ENCODE measurements at places on chromosomes 3 and 15. TPM values are rescaled to one million over a fixed set of nuclear protein-coding genes. Genes with fewer than 3 reads are reported as not detected.

- H3K27me3 ChIP-seq: peaks cover 18% of the 10 kb centered on the region
- H3K4me3 ChIP-seq: no peak overlapping the region
- no peaks in the 10 kb centered on the region for H3K36me3 ChIP-seq
- H3K4me1 ChIP-seq: no peaks in the 10 kb centered on the region
- no peak overlapping the region for H3K27ac ChIP-seq
These were observed 20.2 kb upstream of the TMEM41A start for GRCh38 chr3:185519021-185519420.

TMEM207 gene
- total RNA-seq: not detected

LRRN1 gene
- not detected for total RNA-seq

GRCh38 chr15:33677238-33677830, 291.0 kb upstream of the CHRM5 start:
- no peaks in the 10 kb centered on the region for H3K36me3 ChIP-seq
- no peak overlapping the region for H3K4me3 ChIP-seq

DNA sequence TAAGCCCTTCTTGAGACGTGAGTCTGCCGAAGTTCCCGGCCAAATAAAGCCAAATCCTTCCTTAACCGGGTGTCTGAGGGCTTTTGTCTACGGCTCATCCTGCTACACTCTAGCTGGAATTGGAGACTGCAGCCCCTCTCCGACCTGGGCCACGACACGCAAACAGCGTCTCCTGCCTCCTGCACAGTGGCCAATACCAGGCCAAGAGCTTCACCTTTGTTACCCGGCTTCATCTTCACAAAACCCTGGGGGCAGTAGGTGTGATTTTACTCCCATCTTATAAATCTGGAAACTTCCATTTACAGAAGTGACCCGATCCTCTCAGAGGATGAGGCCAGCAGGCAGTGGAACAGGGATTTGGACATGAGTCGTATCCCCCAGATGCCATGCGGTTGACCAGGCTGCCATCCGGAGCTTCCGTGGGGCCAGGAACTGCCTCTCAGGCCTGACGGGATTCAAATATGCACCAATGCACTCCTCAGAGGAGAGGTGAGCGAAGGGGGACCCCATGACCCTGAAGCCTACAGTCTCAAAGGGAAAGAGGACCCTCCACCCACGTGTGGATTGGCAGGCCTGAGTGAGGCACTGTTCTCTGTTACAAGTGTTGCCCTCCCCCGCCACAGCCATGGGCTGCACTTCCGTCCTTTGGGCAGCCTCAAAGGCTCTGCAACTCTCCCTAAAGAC, 53.2 kb upstream of the KLF13 start:
- no peaks in the 10 kb centered on the region for H3K4me1 ChIP-seq
- no peak for DNase-seq
- H3K4me3 ChIP-seq: no peak overlapping the region
- H3K27me3 ChIP-seq: peaks cover 9% of the 10 kb centered on the region

FAM81A gene
- 0.08 TPM for total RNA-seq

GRCh38 chr3:172102123-172102882, 62.9 kb downstream of the FNDC3B start:
- peaks cover 86% of the 10 kb centered on the region for H3K4me1 ChIP-seq
- DNase-seq: no peak
- H3K36me3 ChIP-seq: peaks cover 24% of the 10 kb centered on the region

DNA sequence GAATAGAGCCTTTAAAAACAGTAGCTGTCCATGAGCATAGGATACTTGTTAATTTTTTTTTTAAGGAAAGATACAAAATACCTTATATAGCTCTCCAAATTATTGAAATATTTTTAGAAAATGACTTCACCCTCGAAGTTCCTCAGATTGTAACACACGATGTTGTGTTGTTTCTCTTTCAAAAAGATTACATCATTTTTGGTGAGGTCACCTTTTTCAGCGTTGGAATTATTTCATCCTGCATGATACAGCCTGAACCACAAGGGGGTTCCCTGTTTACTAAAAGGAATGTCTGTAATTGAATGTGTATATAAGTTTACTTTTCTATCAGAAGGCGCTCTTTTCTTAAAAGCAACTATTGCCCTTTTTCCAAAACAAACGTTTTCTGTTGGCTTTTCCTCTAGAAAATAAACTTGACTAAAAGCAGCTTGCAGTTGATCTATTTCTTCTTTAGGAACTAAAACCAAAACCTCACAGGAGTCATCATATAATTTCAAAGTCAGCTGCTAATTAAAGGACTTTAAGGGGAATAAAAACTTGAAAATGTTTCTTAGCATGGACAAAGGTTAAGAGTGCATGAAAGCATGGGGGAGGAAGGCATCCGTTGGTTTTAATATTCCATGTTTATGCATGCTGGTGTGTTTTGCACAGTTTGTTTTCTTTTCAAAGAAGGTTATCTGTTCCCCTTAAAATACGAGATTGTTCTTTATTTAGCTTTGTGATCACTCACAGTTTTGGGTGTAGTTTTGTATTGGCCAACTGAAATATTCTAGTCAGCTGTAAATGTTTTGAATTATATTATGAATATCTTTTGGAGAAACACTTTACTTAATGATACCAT, 29.4 kb downstream of the LYSMD4 start:
- H3K4me1 ChIP-seq: peaks cover 45% of the 10 kb centered on the region
- DNase-seq: peak; percentile 88
- peak overlapping the region; percentile 52 for H3K27ac ChIP-seq
- no peaks in the 10 kb centered on the region for H3K27me3 ChIP-seq
- H3K36me3 ChIP-seq: no peaks in the 10 kb centered on the region

DNA sequence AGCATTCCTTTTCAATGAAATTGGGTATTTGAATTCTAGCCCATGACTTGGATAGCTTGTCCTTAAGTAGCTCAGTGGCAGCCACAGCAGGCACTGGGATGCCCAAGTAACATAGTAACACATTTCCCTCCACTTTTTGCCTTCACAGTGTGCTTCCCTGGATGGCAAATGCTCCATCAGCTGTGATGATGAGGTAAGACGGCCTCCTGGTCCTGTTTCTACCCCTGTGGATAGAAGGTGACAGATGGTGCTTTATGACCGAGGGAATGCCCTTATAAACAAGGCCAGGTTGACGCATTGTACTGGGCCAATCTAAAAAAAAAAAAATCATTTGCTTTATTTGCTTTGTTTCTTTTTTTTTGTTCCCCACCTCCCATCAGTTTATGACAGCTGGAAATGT, 41.8 kb upstream of the LRTM1 start:
- no peak for DNase-seq
- no peak overlapping the region for H3K4me3 ChIP-seq
- H3K4me1 ChIP-seq: peaks cover 68% of the 10 kb centered on the region
- peak overlapping the region; percentile 69 for H3K27ac ChIP-seq

DNA sequence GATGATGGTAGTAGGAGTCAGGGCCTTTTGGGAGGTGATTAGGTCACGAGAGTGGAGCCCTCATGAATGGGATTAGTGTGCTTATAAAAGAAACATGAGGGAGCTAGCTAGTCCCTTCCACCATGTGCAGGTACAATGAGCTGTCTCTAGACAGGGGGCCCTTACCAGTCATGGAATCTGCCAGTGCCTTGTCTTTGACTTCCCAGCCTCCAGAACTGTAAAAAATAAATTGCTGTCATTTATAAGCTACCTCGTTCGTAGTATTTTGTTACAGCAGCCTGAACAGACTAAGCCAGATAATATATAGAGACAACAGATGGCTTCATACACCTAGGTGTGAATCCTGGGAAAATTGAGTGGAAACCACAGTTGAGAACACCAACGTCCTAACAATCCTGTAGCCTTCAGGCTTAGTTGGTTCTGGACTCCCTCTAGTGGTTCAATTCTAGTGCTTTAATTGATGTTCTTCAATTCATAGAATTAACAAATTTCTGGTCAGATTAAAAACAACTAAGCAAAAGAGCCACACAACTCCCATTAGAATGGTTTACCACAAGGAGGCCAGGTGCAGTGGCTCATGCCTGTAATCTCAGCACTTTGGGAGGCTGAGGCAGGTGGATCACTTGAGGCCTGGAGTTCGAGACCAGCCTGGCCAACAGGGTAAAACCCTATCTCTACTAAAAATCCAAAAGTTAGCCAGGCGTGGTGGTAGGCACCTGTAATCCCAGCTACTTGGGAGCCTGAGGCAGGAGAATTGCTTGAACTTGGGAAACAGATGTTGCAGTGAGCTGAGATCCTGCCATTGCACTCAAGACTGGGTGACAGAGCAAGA, 21.3 kb upstream of the GATM start:
- peak; percentile 68 for DNase-seq
- H3K27ac ChIP-seq: no peak overlapping the region
- peaks cover 11% of the 10 kb centered on the region for H3K27me3 ChIP-seq
- no peaks in the 10 kb centered on the region for H3K36me3 ChIP-seq
- no peak overlapping the region for H3K4me3 ChIP-seq

GRCh38 chr3:127672429-127673190, at the start of gene ABTB1:
Gene ABTB1 (plus strand): TSS chr3:127672952. CDS start chr3:127673026, 74 bp downstream.
- peak within 1 kb of the TSS; percentile 91 for H3K27ac ChIP-seq
- H3K27me3 ChIP-seq: peaks cover 3% of the 10 kb centered on the region
- H3K4me1 ChIP-seq: peaks cover 17% of the 10 kb centered on the region
- DNase-seq: peak; percentile 54

GRCh38 chr3:117837391-117837790, 1127.8 kb downstream of the TUSC7 start:
- no peaks in the 10 kb centered on the region for H3K36me3 ChIP-seq
- no peaks in the 10 kb centered on the region for H3K27me3 ChIP-seq
- no peak overlapping the region for H3K27ac ChIP-seq
- DNase-seq: no peak
- no peaks in the 10 kb centered on the region for H3K4me1 ChIP-seq
- H3K4me3 ChIP-seq: no peak overlapping the region

GRCh38 chr15:56805466-56806147, 72.3 kb upstream of the ZNF280D start:
- H3K27me3 ChIP-seq: peaks cover 7% of the 10 kb centered on the region
- H3K4me3 ChIP-seq: peak overlapping the region; percentile 77
- H3K4me1 ChIP-seq: peaks cover 16% of the 10 kb centered on the region
- H3K27ac ChIP-seq: peak overlapping the region; percentile 37

- no peaks in the 10 kb centered on the region for H3K36me3 ChIP-seq
- H3K27ac ChIP-seq: peak overlapping the region; percentile 31
- peak; percentile 84 for DNase-seq
- H3K27me3 ChIP-seq: no peaks in the 10 kb centered on the region
These were observed 46.2 kb downstream of the TBL1XR1 start for GRCh38 chr3:177150970-177151627.

SPATA12 gene
- not detected for total RNA-seq

GRCh38 chr3:59820352-59820934, 770.6 kb upstream of the CFAP20DC start:
- peak; percentile 34 for DNase-seq
- H3K4me3 ChIP-seq: no peak overlapping the region
- H3K27me3 ChIP-seq: no peaks in the 10 kb centered on the region
- H3K4me1 ChIP-seq: peaks cover 47% of the 10 kb centered on the region
- no peaks in the 10 kb centered on the region for H3K36me3 ChIP-seq
- no peak overlapping the region for H3K27ac ChIP-seq

GRCh38 chr3:47291158-47291753, 8.5 kb downstream of the KLHL18 start:
- H3K4me1 ChIP-seq: peaks cover 34% of the 10 kb centered on the region
- no peak for DNase-seq
- H3K36me3 ChIP-seq: peaks cover 12% of the 10 kb centered on the region
- H3K4me3 ChIP-seq: no peak overlapping the region
- peaks cover 1% of the 10 kb centered on the region for H3K27me3 ChIP-seq
- H3K27ac ChIP-seq: no peak overlapping the region

GRCh38 chr15:82909080-82909815, 43.3 kb downstream of the HOMER2 start:
- H3K27me3 ChIP-seq: peaks cover 25% of the 10 kb centered on the region
- H3K36me3 ChIP-seq: peaks cover 11% of the 10 kb centered on the region
- H3K4me1 ChIP-seq: no peaks in the 10 kb centered on the region
- H3K4me3 ChIP-seq: no peak overlapping the region

PROK2 gene
- not detected for total RNA-seq

All from HFFc6 (cell line).